ENCODE measurements at places on chromosomes 2 and 18.

GRCh38 chr2:69817729-69818501 lies 11.5 kb upstream of the GMCL1 start:
- DNase-seq = no peak

GRCh38 chr2:99821572-99821971 lies 320.8 kb downstream of the AFF3 start:
- no peak for DNase-seq

DNA sequence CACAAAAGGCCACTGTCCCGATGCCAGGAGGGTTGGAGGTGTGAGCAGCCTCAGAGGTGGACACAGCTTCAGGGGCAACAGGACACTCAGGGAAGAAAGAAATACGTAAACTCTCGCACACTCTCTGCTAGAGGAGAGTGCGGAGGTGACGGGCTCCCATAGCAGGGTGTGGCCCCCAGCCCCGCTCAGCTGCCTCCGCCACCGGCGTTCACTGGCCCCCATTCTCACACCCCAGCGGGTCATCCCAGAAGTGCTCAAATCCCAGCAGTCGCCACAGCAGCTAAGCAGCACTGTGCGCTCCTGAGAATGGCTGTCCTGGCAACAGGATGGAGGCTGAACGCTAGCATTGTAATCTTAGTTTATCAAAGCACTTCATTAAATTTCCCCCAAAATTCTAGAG lies 315.6 kb upstream of the SALL3 start:
- DNase-seq = no peak

- DNase-seq = no peak
Observed at GRCh38 chr2:180370511-180371205, 363.6 kb upstream of the CWC22 start.

DNA sequence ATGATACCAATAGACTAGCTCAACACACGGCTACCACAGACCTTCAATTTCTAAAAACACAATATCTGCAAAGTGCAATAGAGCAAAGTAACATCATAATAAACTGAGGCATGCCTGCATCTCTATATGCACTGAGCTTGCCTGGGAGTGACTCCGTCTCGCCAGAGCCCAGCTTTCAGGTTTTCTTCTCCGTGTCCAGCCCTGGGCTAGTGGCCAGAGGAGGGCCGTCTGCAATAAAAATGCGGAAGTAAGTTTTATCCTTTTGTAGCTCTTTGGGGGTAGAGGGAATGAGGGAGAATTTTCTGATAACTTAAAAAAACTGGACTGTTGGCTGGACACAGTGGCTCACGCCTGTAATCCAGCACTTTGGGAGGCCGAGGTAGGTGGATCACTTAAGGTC lies 41.0 kb upstream of the GPR17 start:
- no peak for DNase-seq

- DNase-seq = no peak
Observed at GRCh38 chr18:45780568-45780967, 44.9 kb upstream of the SIGLEC15 start.

- DNase-seq = no peak
Observed at GRCh38 chr2:28359222-28360057, 33.2 kb upstream of the FOSL2 start.

DNA sequence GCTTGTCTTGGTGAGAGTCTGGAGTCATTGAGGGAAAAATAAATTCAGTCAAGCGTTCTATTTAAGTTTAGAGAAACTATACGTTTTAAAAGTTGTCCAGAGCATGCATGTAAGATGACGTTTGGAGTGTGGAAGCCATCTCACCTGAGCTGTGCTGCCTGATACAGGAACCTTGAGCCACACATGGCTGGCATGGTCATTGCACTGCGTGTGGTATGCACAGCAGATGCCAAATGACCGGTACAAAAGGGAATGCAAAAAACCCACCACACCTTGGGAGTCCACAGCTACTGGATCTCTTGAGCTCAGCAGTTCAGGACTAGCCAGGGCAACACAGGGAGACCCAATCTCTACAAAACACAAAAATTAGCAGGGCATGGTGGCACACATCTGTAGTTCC lies 4.3 kb downstream of the MZT2B start:
- no peak for DNase-seq

DNA sequence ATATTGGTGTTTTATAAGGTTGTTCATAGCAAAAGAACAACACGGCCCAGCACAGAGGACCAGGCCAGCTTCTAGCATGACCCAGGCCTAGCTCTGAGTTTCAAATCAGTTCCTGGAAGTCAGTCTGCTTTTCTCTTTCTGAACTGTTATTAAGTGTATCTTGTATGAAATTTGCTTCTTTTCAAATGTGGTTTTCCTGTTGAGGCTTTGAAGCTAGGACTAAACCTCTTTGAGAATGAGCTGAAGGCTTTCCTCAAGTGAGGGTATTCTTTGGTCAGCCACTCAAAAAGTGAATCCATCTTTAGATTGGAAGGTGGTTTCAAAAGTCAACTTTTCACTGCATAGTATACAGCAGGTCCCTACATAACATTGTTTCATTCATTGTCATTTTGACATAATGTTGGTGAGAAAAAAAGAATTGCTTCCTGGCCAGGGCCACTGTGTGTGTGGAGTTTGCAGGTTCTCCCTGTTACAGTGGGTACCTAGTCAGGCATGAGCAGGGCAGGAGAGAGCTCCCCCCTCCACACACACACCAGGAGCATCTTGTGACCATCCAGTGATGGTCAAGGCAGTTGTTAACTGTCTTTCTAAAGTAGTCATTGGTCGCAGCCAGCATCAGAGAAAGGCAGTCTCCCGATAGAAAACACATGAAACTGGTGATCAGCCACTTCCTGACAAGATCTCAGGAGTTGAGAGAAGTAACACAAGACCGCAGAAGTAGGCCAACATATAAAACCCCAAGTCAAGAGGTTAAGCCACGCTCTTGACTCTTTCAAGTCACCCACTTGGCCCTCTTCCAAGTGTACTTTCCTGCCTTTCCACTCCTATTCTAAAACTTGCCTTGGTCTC lies 6.7 kb upstream of the ACAA2 start:
- no peak for DNase-seq

DNA sequence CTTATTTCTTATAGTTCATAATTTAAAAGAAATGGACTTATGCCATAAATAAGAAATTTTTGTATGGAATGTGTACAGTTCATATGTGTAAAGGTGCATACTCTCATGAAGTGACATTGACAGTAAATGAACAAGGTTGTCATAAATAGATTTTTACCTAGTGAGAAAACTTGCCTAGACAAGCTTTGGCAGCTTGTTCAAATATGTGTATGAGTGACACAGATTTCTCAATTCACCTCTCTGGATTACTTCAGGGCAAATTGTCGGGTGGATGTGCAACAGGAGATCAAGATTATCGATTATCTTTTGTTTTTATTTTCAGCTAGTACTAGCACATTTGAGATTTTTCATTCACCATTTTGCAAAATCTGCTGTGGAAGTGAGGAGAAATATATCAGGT lies 758.1 kb upstream of the ACVR2A start:
- no peak for DNase-seq
